ENCODE measurements at places on chromosomes 3 and 15.

GRCh38 chr15:89128320-89129122, 40.3 kb downstream of the ABHD2 start:
- no peak for DNase-seq

DNA sequence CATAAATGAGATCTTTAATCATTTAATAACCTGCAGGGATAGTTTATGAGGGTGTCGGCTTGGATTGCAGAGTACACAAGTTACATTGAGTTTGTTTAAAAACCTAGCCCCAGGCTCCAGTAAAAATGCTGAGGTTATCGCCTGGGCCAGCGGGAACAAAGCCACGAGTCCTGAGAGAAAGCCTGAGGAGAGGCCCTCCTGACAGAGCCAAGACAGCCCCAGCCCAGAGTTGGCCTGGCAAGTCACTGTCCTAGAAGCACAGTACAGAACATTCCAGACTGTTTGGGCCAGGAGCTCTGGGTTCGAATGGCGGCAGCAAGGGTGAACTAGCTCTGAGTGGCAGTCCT, 32.4 kb downstream of the SEC61A1 start:
- no peak for DNase-seq

GRCh38 chr15:36428102-36428845, 151.2 kb upstream of the CDIN1 start:
- DNase-seq, result no peak

GRCh38 chr15:67311731-67312130, 57.1 kb downstream of the IQCH start:
- DNase-seq, result no peak

- DNase-seq, result no peak
These were observed 44.4 kb upstream of the SPRED1 start for GRCh38 chr15:38208206-38208605.

DNA sequence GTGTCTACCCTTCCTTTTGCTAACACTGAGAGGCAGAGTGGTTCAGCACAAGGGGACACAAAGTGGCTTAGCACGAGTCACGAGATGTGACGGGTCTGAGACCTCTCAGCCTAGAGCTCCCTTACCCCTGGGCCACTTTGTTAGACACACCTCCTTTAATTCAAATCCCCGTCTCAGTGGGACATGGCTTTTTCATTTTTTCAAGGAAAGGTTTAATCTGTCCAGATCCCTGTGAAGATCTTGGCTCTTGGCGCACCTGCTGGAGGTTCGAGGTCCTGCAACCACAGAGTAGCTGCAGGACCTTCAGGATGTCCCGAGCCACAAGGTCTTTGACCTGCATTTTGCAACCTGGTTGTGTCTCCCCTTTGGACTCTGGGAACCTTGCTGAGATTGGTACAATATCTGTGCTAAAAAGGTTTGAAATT, 52.0 kb downstream of the LPP start:
- no peak for DNase-seq

- no peak for DNase-seq
These were observed 30.2 kb upstream of the PYGO1 start for GRCh38 chr15:55618387-55618786.

DNA sequence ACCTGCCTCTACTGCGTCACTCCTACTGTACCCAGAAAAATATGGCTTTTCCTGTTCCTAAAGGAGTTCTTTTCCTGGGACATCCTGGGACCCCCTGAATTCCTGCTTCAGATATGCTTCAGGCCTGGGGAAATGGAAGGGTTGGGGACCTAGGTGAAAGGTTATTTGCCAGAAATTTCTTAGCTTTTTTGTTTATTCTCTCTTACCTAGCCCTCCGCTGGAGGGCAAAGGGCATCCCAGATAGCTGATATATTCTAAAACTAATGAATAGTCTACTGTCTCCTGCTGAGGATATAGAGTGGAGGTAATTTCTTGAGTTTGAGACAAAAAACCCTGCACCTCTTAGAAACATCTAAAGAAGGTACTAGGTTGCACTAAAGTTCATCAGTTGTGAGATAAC, 3.6 kb upstream of the ZNF148 start:
- no peak for DNase-seq

GRCh38 chr3:52606373-52607085, 70.1 kb downstream of the UQCC5 start:
- no peak for DNase-seq

- DNase-seq, result no peak
These were observed 24.1 kb downstream of the CCNL1 start for GRCh38 chr3:157135671-157136396.

DNA sequence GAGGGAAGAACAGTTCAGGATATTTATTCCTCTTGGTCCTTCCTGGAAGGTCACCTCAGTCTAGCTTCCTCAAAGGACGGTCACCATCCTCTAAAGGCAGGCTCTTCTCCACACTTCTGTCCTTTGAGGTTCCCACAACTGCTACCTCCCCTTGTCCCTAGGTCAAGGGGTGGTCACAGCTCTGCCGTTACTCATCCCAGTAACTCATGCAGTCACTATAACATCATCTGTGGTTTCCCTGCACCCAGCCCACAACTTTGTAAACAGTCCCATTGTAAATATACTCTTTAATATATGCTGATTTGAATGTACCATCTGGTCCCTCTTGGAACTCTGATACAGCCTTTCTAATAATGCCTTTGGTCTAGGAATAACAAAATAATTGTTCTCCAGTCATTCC, 887.4 kb downstream of the FHIT start:
- no peak for DNase-seq

DNA sequence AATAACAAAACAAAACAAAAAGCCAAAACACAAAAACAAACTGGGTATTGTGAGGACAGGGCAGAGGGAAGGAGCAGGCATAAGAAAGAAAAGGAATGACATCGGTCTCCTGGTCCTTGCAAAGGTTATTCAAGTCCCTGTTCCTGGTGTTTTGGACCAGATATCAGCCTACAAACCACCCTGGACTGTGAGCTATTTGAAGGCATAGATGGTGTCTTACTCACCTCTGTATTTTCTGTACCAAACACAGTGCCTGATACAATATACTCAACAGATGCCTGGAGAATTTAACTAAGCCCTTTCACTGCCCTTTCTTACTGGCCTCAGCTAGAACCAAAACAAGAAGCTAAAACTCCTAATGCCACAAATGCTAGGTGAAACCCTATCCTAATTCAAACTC, 197.0 kb downstream of the TIGIT start:
- no peak for DNase-seq

- DNase-seq, result no peak
These were observed 30.6 kb downstream of the LDHAL6B start for GRCh38 chr15:59237119-59237855.

DNA sequence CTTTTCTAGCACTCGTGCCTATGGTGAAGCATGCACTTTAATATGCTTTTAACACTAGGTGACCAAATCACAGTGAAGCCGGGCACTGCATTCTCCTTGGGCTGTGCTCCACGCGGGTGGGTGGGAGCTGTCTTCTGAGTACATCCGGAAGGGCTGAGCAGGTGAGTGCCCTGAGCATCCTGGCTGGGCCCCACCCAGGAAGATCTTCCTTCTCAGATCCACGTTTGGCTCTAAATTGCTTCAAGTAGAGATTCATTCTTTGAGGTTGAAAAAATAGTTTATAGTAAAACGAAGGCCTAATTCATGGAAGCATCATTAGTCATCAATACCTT, 73.9 kb upstream of the BLM start:
- DNase-seq, result no peak

DNA sequence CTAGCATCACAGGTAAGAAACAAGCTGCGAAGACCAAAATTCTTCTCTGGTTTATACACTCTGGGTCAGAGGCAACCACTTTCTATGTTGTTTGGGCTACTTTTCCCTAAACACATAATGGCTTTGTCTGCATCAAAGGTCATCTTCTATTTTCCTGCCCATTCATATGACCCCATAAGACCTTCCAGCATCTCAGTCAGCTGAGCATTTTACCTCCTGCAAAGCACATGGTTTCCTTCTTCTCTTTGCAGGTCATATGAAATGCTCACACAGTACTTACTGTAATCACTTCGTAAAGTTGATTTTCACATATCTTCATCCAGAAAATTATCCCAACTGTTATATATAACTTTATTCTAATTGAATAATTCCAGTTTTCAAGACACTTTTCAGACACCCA, 34.8 kb downstream of the LIPC start:
- no peak for DNase-seq

GRCh38 chr3:164903820-164904451, 174.4 kb downstream of the SI start:
- DNase-seq, result no peak

DNA sequence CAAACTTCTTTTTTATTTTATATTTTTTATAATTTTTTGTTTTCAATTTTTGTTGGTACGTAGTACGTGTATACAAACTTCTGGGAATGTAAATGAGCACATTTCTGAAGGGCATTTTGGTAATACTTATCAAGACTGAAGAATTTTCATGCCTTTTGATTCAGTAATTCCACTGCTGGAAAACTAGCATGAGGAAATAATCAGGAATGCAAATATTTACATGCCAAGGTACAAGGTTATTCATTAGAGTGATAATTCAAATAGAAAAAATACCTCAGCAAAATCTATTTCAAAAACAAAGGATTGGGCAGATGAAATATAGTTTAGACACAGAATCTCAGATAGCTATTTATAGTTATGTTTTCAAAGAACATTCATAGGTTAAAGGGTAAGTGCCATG, 128.7 kb downstream of the DMXL2 start:
- DNase-seq, result no peak

DNA sequence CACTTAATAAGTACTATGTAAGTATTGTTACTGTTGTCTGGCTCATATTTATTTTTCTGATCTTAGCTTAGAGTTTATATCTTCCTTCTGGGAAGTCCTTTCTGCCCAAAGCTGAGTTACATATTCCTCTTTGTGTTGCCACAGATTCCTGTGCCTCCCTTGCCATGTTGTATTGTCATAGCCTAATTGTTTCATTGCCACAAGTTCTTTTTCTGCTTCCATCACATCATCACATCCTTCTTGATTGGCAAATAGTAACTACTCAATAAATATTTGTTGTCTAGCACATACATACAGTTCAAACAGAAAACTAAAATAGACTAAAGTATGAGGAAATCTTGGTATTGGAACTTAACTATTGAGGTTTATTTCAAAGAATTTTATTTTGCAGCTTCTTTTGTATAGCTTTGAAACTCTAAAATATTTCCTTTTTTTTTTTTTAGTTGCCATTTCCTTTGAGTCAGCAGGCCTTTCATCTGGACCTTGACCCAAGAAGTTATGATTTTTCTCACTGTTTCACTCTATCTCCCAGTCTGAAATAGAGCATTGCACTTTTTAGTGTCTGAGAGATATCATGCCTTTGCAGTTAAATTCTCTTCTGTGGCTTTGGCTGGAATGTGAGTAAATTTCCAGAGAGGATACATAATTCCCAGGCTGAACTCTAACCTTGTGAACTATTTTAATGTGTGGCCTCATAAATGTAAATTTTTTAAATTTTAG, 98.2 kb downstream of the ZNF609 start:
- no peak for DNase-seq

DNA sequence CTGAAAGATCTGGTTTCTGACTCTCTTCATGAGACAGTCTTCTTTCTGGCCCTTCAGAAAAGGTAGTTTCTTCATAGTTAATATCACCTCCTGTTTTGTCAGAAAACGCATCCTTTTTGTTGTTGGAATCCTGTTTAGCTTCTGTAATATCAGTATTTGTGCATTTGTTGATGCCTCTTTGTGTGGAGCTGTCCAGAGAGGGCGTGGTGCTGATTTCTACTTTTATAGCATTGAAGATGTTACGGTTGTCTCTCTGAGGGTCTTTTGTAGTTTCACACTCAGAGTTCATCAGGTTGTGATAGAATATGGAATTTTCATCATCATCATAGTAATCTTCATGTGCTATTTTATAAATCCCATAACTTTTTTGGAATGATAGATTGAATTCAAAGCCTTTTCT, 8.9 kb downstream of the GPR149 start:
- no peak for DNase-seq

DNA sequence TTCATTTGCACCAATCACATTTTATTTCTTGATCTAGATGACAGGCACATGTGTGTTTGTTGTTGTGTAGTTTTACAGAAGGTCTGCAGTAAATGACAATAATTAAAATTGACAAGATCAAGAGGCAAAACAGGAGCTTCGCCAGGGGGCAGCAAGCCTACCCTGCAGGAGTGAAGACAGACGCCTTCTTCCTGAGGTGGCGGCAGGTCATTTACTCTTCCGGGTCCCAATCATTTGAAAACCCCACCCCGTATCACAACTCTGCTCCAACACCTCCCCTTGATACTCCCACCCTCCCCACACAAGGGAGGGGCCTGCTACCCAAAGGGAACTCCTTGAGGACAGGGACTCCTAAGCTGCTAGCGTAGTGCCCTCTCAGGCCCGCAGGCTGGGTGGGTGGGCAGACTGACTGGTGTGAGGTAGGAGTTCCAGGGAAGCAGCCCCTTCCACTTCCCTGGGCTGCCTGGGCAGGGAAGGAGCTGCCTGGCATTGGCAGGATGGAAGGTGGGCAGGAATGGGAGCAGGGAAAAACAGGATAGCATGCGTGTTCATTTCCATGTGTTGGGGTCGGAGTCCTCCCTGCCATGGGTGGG, 13.1 kb downstream of the CHDH start:
- DNase-seq, result no peak

- DNase-seq, result no peak
These were observed 143.6 kb downstream of the NAALADL2 start for GRCh38 chr3:175002732-175003143.

GRCh38 chr3:67692621-67693020, 38.2 kb upstream of the SUCLG2 start:
- DNase-seq, result no peak

DNA sequence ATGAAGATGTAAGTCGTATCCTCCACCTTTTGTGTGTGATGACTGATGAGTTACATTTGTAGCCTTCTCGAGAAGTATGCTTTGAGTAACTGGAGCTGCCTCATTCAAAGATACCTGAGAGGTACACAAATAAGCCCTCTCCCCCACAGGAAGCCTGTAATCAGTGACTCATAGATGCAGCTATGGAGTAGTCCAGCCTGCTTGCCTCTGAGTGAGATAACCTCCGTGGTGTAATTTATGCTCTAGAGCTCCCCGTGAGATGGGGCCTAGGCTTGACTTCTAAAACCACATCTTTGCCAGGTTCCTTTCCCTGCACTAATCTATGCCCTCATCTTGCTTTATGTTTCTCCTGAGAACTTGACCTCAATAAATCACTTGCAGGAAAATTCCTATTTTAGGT, 291.7 kb downstream of the SUCLG2 start:
- no peak for DNase-seq

- no peak for DNase-seq
These were observed 72.7 kb downstream of the IL1RAP start for GRCh38 chr3:190586631-190587011.

DNA sequence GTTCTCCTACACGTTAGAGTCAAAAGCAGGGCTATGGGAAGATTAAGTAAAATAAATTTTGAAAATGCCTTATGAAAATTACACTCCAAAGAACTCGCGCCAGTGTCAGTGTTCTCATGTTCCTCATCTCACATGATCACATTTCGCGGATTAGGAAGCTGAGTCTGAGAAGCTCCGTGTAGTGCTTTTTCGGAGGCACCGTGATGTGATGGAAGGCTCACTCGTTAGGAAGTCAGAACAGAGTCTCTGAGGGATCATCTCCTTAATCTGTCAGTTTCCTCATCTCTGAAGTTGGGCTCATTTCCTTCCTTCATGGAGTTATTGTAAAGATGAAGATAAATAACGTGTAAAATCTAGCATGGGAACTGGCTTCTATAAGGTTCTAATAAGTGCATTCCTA, 3.2 kb downstream of the ADIPOQ start:
- no peak for DNase-seq

GRCh38 chr3:16508243-16508578, 5.3 kb downstream of the RFTN1 start:
- DNase-seq, result no peak

- no peak for DNase-seq
These were observed 127.5 kb upstream of the STRIT1 start for GRCh38 chr3:155420881-155421486.

All from activated CD8-positive, alpha-beta memory T cell treated with anti-CD3 and anti-CD28 coated beads for 1 hour (primary cell).